HCT116 (cell line): ENCODE measurements at places on chromosomes 2 and 18.

- DNase-seq = no peak
These were observed 4.4 kb downstream of the ARHGAP25 start for GRCh38 chr2:68738906-68739594.

DNA sequence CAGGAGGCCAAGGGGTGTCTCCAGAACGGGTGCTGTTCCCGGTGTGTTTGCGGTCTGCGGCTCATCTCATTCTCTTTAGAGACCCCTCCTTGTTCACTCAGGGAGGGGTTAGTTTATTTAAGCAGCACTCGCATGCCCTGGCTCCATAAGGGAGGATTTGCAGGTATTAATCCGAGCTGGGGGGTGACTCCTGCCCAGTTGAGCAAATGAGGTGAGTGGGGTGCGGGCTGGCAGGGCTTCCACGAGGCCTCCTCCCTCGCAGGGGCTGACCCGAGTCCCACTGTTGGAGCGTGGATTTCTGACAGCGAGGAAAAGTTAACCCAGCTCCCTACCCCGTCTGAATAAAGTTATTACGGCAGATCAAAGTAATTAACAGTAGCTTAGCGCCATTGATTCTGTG lies 371.8 kb upstream of the SALL3 start:
- no peak for DNase-seq

DNA sequence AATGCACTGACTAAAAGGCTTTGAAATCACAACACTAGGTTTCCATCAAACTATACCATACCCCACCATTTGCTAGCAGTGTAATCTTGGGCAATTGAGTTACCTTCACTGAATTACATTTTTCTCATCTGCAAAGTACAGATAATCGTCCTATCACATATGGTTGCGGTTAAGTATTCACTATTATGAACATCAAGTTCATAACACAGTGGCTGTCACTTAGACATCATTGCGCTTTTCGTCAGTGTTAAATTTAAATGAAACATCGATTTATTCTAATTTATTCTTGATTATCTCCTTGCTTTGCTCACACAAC lies 505.9 kb downstream of the CPS1 start:
- DNase-seq = no peak

DNA sequence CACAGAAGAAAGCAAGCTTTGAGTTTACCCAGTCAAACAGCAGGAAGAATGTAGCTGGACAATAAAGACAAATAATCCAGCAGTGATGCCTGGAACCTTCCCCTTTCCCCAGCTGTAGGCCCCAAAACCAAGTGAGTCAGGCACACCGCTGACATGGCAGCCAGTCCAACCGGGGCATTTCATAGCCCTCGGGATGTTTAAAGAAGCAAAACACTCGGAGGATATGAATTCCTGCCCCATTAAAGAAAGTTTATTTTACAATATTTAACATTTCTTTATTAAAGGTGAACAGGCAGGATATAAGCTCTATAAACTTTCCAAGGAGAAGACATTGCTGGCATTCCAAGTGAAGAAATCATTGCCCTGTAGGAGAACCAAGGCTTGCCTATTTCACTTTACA lies 507.6 kb upstream of the TNP1 start:
- DNase-seq = no peak

DNA sequence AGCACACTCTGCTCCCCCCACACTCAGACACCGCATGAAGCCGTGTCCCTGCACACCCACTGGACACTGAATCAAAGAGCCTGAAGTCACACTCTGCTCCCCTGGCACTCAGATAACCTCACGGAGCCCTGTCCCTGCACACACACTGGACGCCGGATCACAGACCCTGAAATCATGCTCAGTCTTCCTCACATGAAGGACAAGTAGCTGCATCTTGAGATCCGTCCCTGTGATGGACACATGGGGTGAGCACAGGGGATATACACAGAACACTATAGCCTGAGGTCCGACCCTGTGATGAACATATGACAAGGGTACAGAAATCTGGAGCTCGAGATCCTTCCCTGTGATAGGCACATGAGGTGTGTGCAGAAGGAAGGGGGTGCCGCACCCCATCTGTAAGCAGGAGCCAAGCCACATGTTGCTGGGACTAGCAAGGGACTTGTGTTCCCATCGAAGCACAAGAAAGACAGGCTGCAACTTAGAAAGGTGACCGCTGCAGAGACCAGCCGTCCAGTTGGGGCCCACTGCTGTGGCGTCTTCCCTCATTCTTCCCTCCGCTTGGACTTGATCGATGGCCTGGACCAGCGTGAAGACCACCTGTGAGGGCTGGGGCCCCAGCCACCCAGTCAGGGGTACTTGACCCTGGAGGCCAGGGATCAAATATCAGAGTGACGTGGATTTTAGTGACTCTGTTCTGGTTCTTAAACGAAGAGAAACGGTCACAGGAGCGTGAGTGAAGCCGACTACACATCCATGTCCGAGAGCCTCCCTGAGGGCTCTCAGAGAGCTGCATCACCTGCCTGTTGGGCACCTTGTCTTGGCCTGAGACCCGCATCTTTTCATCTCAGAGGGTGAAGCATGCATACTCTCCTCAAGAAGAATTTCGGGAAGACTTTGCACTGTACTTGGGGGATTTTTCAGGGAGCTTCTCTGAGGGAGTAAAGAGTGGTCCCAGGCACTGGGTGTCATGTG lies 391.7 kb upstream of the SALL3 start:
- DNase-seq = no peak

- no peak for DNase-seq
These were observed 9.3 kb downstream of the STAMBP start for GRCh38 chr2:73837847-73838585.

GRCh38 chr18:26190506-26190905 lies 35.7 kb upstream of the TAF4B start:
- DNase-seq = no peak

DNA sequence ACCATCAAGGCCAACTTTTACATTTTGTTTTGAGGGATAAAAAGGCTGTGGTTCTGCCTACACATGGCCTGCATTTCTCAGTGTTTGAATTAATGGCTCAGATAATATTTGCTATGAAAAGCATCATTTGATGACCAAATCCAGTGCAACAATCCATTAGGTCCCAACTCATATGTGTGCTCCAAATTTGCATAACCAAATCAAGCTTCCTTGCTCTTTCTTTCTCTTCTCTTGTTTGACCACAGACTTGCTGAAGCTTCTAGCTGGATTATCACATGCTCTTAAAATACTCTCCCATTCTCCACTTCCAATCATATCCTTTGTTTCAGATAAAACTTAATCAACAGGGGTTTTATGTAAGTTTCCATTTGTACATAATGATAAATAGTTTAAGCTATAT lies 147.0 kb downstream of the TCF4 start:
- no peak for DNase-seq

DNA sequence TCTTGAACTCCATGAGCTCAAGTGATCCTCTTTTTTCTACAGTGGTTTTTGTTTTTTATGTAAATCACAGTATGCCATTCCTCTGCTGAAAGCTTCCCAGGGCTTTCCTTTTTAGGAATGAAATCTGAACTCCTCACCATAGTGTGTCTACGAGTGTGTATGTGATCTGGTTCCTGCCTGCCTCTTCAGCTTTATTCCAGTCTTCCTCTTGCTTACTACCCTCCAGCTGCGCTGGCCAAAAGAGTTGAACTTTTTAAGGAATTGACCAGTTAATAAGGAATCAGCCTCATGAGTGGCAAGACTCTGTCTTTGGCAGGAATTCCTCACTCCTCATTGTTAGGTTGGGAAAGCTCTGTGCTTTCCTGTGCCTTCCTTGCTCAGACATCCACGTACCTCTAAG lies 4.0 kb downstream of the CCT7 start:
- DNase-seq = no peak

GRCh38 chr2:236712304-236712703 lies 142.7 kb downstream of the ACKR3 start:
- no peak for DNase-seq

- DNase-seq = no peak
These were observed 43.9 kb upstream of the PLB1 start for GRCh38 chr2:28451793-28452533.

DNA sequence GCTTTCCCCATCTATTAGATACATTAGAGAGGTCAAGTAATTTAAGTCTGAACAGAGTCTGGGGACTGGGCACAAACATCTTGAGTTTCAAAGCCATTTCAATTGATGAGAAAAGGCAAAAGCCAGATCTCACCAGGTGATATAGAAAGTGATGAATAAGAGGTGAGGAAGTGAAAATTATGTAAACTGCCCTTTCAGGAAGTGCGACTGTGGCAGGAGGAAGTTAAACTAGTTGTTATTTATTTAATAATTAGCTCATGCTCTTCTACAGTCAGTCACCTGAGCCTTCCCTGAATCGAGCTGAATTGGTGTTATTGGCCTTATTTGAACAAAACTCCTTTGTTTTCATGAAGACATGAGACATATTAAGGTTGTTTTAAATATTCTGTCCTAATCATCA lies 115.1 kb downstream of the CDH20 start:
- DNase-seq = no peak

DNA sequence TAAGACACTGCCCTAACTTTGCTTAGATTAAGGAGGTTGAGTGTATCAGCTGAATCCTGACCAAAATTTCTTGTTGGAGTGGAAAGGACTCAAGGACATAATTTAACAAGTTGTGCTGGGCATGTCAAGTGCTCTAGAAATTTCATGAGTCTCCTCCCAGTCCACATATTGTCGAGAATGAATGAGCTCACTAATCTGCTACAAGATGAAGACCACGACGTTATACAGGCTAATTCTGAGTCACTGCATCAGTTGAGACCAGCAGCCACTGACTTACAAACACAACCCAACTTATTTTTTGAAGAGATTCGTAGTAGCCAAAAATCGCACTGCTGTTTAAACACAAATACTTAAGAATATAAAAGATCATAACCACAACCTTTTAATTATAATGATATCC lies 28.7 kb upstream of the SLC8A1 start:
- DNase-seq = no peak

- no peak for DNase-seq
These were observed 108.7 kb downstream of the DPP10 start for GRCh38 chr2:114550895-114551793.

DNA sequence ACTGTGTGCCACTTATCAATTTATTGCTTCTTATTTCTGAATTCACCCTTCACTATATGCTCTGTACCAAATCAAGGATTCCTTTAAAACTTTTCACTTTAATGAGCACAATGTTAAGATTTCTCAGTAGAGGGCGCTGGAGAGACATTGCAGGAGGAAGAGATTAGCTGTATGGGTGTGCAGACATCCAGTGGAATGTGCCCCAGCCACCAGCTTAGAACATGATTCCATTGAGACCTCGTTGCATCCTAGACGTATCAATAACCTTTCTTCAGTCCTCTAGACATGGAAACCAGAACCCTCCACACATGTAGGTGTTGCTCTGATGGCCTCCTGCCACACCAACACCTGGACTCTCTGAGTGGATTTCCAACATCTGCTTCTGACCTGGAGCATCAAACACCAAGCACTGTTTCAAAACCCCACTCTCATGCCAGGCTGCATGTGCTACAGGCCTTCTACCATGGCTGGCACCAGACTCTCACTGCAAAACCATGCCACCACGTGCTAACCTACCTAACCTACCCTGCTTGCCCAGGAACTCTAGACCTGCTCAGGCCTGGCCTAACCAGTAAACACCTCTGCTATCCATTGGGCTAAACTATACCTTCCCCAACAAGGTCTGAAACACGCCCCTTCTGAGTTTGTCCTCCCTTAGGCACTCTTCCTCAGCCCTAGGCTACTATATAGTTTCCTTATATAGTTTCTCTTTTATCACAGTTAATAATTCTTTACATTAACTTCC lies 633.2 kb upstream of the PKDCC start:
- DNase-seq = no peak

- DNase-seq = no peak
These were observed 27.8 kb downstream of the MBD5 start for GRCh38 chr2:148048475-148049221.

- DNase-seq = no peak
These were observed 8.4 kb downstream of the GPC1 start for GRCh38 chr2:240443891-240444301.

GRCh38 chr2:237299906-237300305 lies 114.1 kb downstream of the COL6A3 start:
- DNase-seq = peak; percentile 48

DNA sequence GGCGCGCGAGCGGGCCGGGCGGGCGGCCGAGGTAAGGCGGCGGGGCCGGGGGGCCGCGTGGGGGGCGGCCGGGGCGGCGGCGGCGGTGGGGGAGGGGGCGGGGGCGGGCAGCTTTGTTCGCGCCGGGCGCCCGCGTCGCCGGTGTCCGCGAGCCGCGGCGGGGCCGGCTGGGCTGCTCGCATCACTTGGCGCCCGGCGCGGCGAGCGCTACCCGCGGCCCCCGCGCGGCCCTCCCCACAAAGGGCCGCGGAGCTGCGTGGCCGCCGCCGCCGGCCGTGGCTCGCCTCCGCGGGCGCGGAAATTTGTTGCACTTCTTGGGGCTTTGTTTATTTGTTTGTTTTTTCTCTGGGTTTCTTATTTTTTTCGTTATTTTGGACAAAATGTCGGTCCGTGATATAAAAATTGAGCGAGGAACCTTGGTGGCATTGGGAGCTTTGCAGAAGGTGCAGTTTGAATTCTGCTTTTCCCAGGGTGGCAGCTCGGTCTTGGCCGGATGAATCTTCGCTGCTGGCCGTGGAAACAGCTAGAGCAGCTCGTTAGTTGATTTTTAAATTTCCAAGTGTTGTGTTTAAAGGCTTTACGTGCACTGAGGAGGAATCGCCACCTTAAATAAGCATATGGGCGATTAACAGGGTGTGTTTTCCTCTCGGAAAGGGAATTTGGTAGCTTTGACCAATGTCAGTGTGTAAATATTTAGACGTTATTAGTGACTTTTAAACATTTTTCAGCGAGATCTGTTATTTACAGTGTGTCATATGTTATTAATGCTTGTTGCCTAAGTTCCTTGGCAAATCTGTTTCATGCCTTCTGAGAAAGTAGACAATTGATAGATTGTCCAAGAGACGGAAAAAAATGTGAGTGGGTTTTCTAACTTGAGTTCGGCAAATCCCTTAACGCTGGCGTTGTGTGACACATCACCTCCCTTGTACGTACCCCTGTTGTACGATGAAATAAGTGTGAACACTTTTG lies 822 bp downstream of the UBE2E3 start:
- no peak for DNase-seq

- no peak for DNase-seq
These were observed 257.2 kb downstream of the INSIG2 start for GRCh38 chr2:118345465-118345864.

DNA sequence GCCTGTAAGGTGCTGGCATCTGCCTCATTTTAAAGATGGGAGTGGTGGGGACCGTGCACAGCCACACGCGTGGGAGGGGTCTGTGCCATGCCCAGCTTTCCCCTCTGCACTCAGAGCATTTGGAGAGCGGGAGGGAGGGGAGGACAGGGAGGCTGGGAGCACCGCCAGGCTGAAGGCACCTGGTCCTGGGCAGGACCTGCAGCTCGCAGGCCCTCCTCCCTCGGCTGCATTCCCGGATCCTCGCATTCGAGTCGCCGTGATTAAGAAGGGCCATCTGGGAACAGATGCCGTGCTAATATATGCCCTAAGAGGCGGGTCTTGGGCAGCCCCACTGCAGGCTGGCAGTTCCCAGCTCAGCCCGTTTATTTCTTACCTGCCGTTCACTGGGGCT lies 84.0 kb downstream of the PTGR3 start:
- DNase-seq = no peak

GRCh38 chr2:200373973-200374416 lies 67.5 kb downstream of the SPATS2L start:
- DNase-seq = no peak

GRCh38 chr2:80258793-80259192 lies 45.8 kb downstream of the LRRTM1 start:
- no peak for DNase-seq

GRCh38 chr18:7206217-7206616 lies 24.7 kb upstream of the LRRC30 start:
- no peak for DNase-seq
